GM23248 (cell line): ENCODE measurements at places on chromosomes 7 and 10. TPM values are rescaled to one million over a fixed set of nuclear protein-coding genes. Genes with fewer than 3 reads are reported as not detected.

DNA sequence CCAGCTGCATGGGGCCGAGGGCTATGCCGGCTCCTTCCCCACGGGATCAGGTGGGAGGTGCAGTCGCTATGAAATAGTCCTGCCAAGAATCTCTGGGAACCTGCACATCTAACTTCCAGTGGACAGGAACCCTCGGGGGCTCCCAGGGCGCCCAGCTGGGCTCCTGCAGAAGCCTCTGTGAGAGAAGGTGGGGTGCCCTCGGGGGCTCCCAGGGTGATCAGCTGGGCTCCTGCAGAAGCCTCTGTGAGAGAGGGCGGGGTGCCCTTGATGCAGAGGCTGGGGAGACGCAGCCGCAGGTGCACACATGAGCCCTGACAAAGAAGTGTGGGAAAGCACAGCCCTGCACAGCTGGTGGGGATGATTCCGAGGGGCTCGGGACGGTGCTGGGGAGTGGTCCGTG, 5.9 kb downstream of the VENTX start:
- no peaks in the 10 kb centered on the region for H3K36me3 ChIP-seq
- H3K27me3 ChIP-seq: peaks cover 34% of the 10 kb centered on the region
- no peak overlapping the region for H3K4me3 ChIP-seq
- DNase-seq: no peak

- peaks cover 7% of the 10 kb centered on the region; the same call in 1 of the 2 replicates for H3K4me1 ChIP-seq
- H3K4me3 ChIP-seq: no peak overlapping the region
- no peaks in the 10 kb centered on the region for H3K27me3 ChIP-seq
- no peaks in the 10 kb centered on the region for H3K36me3 ChIP-seq
Observed at GRCh38 chr10:31554556-31554955, 235.5 kb downstream of the ZEB1 start.

- no peaks in the 10 kb centered on the region for H3K36me3 ChIP-seq
- no peaks in the 10 kb centered on the region for H3K27me3 ChIP-seq
- no peaks in the 10 kb centered on the region for H3K4me1 ChIP-seq
- no peak for DNase-seq
Observed at GRCh38 chr7:66409493-66409892, 204.4 kb downstream of the TPST1 start.

DNA sequence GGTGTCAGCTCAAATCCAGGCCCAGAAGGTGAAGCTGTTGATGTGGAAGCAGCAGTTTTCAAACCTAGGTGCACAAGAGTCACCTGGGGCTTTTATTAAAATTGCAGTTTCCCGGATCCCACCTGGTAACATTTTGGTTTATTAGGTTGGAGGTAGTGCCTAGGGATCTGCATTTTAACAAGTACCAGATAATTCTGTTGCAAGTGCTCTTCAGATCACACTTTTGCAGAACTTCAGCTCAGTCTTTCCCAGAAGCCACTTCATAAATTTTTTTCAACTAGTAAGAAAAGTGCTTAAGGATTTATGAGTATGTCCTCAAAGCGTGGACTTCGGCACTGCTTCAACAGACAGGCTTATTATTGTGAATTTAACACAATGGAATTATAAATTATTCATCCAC, 213.8 kb downstream of the ADRA2A start:
- no peak for DNase-seq
- H3K4me1 ChIP-seq: no peaks in the 10 kb centered on the region; the same call in 1 of the 2 replicates
- no peaks in the 10 kb centered on the region for H3K36me3 ChIP-seq

DNA sequence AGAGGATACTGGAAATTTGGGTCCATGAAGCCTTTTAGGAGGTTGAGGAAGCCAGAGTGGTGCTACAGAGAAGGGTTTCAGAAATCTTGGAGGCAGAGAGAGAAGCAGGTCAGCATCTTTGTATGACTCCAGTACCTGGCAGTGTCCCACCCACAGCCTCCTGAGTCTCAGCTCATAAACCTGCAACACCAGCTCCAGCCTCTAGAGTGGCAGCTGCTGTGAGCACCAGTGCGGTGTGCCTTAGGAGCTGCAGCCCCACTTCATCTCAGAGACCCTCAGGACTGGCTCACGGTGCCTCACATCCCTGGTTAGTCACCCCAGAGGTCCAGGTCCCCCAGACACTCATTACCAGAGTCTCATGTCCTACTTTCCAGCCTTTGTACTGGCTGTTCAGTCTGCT, 84.8 kb upstream of the PRKAR2B start:
- no peaks in the 10 kb centered on the region for H3K36me3 ChIP-seq
- peaks cover 6% of the 10 kb centered on the region; the same call in 1 of the 2 replicates for H3K27me3 ChIP-seq
- no peak for DNase-seq

GRCh38 chr10:79397051-79397450, 48.4 kb downstream of the ZCCHC24 start:
- no peaks in the 10 kb centered on the region for H3K27me3 ChIP-seq
- DNase-seq: no peak
- H3K4me1 ChIP-seq: peaks cover 52% of the 10 kb centered on the region

DNA sequence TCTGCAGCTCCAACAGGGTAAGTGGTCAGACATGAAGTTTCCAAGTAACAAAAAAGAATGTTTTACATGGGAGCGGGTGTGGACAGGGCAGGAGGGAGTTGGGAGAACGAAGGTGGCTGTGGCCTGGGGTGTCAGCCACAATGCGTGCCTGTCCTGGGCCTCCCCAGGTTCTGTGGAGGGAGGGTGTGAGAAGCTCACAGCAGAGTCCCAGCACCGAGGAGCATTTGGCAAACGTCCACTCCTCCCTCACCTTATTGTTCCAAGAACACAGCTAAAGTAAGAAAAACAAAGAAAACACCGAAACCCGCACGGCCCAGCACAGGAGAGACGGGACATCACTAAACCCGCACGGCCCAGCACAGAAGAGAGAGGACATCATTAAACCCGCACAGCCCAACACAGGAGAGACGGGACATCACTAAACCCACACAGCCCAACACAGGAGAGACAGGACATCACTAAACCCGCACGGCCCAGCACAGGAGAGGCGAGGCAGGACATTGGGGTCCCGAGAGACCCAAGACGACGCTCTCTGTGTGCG, 226.4 kb downstream of the MAD1L1 start:
- no peaks in the 10 kb centered on the region for H3K27me3 ChIP-seq
- no peak overlapping the region for H3K4me3 ChIP-seq
- no peak overlapping the region for H3K27ac ChIP-seq
- no peak for DNase-seq
- H3K36me3 ChIP-seq: no peaks in the 10 kb centered on the region
- H3K4me1 ChIP-seq: no peaks in the 10 kb centered on the region

- no peak overlapping the region for H3K27ac ChIP-seq
- no peaks in the 10 kb centered on the region; the same call in 1 of the 2 replicates for H3K27me3 ChIP-seq
Observed at GRCh38 chr10:45058992-45059561, 58.4 kb downstream of the ZNF22 start.

GRCh38 chr10:76202777-76203176, 771.4 kb downstream of the LRMDA start:
- H3K27me3 ChIP-seq: no peaks in the 10 kb centered on the region
- peak; percentile 90 for DNase-seq
- H3K4me3 ChIP-seq: peak overlapping the region; percentile 14; the same call in 1 of the 2 replicates
- H3K27ac ChIP-seq: peak overlapping the region; percentile 91
- no peaks in the 10 kb centered on the region for H3K36me3 ChIP-seq

DNA sequence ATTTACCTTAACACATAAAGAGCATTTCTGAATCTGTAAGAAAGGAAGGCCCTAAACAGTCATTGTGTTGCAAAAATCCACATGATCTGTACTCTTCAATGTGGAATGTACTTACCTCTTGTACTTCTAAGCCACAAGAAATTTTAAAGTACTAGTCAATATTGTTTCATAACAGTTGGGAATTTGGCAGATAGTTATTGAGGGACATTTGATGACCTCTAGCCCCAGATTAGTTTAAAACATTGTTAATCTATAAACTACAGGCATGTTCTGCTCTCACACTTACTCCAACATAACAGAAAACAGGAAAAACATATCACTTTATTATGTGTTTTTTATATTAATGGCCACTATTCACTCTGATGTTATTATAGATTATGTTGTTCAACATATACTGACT, 985.7 kb upstream of the LRRTM3 start:
- H3K27ac ChIP-seq: no peak overlapping the region
- no peaks in the 10 kb centered on the region for H3K4me1 ChIP-seq
- H3K4me3 ChIP-seq: no peak overlapping the region
- H3K36me3 ChIP-seq: no peaks in the 10 kb centered on the region
- no peak for DNase-seq

DNA sequence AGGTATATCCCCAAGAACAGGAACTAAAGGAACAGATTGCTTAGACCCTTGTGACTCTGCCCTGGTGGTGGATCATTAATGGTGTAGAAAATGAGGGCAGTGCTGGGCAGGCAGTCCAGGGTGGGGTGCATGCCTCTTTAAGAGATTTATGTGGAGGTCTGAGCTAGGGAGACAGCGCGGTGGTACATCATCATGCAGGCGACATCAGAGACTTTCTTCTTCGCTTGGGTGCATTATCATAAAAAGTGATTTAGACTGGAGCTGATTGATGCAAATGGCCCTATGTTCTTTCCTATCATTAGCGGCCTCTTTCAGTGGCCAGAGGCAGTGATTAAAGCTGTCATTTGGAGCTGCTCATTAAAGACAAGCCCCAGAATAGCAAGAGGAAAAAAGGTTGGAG, 519.1 kb upstream of the GALNT17 start:
- DNase-seq: no peak
- H3K4me3 ChIP-seq: no peak overlapping the region
- H3K36me3 ChIP-seq: no peaks in the 10 kb centered on the region

- peak; percentile 88 for DNase-seq
- peak overlapping the region; percentile 84 for H3K4me3 ChIP-seq
- H3K4me1 ChIP-seq: peaks cover 16% of the 10 kb centered on the region
- H3K27ac ChIP-seq: no peak overlapping the region
Observed at GRCh38 chr10:14601872-14602725, 172.6 kb downstream of the FAM107B start.

DNA sequence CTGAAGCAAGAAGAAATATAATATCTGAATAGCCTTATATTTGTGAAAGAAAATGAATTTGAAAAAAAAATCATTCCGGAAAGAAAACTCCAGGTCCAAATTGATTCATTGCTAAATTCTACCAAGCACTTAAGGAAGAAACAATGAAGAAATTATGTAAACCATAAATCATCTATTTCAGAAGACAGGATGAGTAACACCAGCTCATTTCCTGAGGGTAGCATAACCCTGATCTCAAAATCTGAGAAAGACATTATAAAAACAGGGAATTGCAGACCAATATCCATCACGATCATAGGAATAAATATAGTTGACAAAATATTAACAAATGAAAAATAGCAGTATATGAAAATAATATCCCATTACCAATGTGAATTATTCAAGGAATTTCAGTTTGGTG, 70.1 kb upstream of the RAB18 start:
- H3K4me1 ChIP-seq: no peaks in the 10 kb centered on the region
- no peak overlapping the region for H3K27ac ChIP-seq
- H3K4me3 ChIP-seq: no peak overlapping the region
- DNase-seq: no peak
- no peaks in the 10 kb centered on the region for H3K27me3 ChIP-seq

- H3K4me1 ChIP-seq: no peaks in the 10 kb centered on the region
- no peak overlapping the region for H3K27ac ChIP-seq
- 0 out of 2 replicates have a peak, but pooled peaks cover 7% of the 10 kb centered on the region for H3K27me3 ChIP-seq
- no peaks in the 10 kb centered on the region for H3K36me3 ChIP-seq
- no peak overlapping the region for H3K4me3 ChIP-seq
Observed at GRCh38 chr7:94710256-94710655, 54.3 kb upstream of the SGCE start.

DNA sequence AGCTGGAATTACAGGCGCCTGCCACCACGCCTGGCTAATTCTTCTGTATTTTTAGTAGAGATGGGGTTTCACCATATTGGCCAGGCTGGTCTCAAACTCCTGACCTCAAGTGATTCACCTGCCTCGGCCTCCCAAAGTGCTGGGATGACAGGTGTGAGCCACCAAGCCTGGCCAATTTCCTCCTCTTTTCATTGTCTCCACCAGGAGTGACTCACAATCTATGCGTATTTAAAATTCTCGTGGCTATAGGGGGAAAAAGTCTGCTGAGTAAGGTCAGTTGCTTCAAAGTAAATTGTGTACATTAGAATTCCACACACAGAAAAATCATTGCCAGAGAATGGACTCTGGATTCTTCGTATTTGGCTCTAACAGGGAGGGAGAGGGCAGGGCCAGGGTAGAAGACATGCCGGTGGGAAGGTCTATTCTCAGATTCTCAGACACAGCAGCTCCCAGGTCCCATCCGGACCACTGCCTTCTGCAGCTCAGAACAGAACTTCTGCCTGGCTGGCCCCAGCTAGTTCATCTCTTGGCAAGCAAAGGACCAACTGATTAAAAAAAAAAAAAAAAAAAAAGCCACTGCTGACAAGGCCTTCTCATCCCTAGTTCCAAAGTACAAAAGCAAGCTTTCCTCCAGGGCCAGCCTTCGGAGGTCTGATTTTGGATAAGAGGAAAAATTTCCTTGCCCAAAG, 22.2 kb downstream of the PSPH start:
- H3K4me3 ChIP-seq: no peak overlapping the region
- H3K36me3 ChIP-seq: peaks cover 4% of the 10 kb centered on the region; the same call in 1 of the 2 replicates
- no peak for DNase-seq
- H3K27me3 ChIP-seq: no peaks in the 10 kb centered on the region

GRCh38 chr10:113047963-113048781, 98.1 kb downstream of the TCF7L2 start:
- H3K27ac ChIP-seq: 0 out of 2 replicates have a peak overlapping the region, but pooled peaks have one; percentile 89
- H3K36me3 ChIP-seq: peaks cover under 1% of the 10 kb centered on the region; the same call in 1 of the 2 replicates
- no peaks in the 10 kb centered on the region for H3K27me3 ChIP-seq
- H3K4me3 ChIP-seq: no peak overlapping the region

GRCh38 chr10:103851261-103851660, 4.1 kb downstream of the SH3PXD2A start:
- peaks cover 54% of the 10 kb centered on the region for H3K4me1 ChIP-seq
- H3K27me3 ChIP-seq: no peaks in the 10 kb centered on the region
- peak overlapping the region; percentile 99 for H3K27ac ChIP-seq

The CREB5 gene
- total RNA-seq: 13.6 and 14.8 TPM in 2 replicates

The PRTFDC1 gene
- 11.4 and 22.0 TPM in 2 replicates for total RNA-seq

The DNAH11 gene
- 0.51 and 3.1 TPM in 2 replicates for total RNA-seq

The ADGRA1 gene
- not detected in 2 replicates for total RNA-seq
